ENCODE measurements at places on chromosomes 16 and 17.

DNA sequence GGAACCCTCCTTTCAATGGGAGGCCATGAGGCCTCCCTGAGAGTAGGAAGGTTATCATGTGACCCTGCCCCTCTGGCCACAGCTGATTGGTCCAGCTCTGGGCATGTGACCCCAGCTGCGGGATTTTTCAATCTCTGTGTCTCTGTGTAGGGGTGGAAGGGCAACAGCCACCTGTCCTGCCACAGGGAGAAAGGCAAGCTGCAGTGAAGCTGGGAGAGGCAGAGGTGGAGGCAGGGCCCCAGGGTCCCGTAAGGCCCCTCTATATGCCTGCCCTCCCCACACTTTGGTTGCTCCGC is 10.9 kb downstream of the DNAAF8 start:
- DNase-seq, result no peak

- no peak for DNase-seq
These were observed 709 bp downstream of the GPR179 start for GRCh38 chr17:38342886-38343607.

GRCh38 chr17:64983708-64984107 is 64.4 kb upstream of the LRRC37A3 start:
- DNase-seq, result no peak

DNA sequence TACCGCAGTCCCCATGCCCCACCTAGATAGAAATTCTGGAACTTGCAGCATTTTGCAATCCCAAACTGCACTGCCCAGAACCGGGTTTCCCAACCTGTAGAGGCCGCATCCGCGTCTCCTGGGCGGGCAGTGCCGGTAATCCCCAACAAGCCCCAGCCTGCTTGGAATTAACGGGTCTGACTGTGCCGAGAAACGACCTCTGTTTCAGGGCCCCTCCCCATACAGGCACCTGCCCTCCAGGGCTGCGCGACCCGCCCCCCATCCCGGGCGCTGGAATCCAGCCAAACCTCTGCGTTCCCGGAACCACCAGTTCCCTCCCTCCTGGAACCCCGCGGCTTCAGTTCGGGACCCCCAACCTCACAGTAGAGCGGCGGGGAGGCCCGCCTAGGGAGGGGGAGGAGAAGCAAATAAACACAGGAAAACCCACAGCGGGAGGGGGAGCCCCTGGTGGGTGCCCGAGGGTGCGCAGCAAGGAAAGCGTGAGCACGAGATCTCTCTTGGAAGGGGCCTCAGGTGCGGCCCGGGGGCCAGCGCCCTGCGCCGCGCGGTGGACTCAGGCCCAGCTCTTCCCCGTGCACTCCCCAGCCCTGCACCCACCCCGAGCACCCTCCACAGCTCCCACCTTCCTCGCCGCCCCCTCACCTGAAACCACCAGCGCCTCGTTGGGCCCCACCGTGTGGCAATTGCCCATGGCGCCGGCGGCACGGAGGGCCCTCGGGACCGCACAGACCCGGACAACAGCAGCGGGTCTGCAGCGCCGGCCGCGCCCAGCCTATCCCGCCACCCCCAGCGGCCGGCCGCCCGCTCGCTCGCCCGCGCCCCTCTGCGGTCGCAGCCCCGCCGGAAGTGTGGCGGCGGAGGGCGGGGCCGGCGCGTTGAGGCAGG is at the start of gene FLOT2:
FLOT2 (minus strand) TSS at position 850 of the 885 bp plus-strand sequence; CDS start at position 691, 159 bp downstream.
- DNase-seq, result peak; percentile 58

GRCh38 chr16:30407102-30407803 is at the start of gene ZNF771:
Gene ZNF771 (plus strand): TSS chr16:30407606. CDS start chr16:30408054, 448 bp downstream.
- peak; percentile 87 for DNase-seq

DNA sequence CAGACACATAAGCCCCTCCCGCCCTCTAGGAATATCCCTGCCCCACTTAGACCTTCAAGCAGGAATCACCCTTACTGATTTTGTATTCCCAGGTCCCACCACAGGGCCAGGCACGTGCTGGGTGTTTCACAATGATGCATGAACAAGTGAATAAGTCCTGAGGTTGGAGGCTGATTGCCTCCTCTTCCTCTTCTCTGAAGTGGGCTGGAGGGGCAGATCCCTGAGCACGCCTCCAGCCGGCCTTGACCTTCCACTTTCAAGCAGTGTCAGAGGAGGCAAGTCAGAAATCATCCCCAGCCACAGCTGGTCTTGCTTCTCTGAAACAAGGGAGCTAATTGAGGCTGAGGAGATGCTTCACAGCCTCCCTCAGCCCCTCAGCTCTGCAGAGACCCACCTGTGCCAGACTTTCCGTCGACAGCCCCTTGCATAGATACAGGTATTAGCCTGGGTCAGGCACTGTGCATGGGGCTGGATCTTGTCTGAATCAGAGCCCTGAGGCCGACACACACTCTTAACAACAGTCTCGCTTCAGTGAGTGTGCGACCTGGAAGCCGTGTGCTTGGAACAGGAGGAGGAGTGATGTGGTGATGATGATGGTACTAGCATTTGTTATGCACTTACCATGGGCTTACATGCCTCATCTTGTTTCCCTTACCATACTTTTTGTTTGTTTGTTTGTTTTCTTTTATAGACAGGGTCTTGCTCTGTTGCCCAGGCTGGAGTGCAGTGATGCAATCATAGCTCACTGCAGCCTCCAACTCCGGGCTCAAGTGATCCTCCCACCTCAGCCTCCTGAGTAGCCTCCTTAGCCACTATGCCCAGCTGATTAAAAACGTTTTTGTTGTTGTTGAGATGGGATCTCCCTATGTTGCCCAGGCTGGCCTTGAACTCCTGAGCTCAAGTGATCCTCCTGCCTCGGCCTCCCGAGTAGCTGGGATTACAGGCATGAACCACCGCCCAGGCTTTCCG is 15.0 kb downstream of the MRM1 start:
- DNase-seq, result no peak
